ENCODE measurements at places on chromosomes 5 and 9.

- DNase-seq = peak; percentile 77
Measured at GRCh38 chr5:119578937-119579336, 50.4 kb upstream of the FAM170A start.

DNA sequence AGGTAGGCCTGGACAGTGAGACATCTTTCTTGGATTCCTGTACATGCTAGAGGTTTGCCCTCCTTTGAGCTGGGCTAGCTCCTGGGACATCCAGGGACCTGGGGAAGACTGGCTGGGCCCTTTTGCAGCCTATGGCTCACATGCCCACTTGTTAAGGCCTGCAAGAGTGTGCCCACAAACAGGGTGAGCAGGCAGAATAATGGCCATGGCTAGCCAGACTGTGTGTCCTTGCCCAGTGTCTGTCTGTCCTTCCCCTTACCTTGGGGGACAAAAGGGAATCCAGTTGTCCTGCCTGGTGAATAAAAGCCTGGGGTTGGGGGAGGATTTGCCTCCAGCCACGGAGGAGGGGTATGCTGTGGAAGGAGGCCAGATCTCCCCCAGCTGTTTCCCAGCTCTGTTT, 13.0 kb upstream of the CXXC5 start:
- DNase-seq = no peak

DNA sequence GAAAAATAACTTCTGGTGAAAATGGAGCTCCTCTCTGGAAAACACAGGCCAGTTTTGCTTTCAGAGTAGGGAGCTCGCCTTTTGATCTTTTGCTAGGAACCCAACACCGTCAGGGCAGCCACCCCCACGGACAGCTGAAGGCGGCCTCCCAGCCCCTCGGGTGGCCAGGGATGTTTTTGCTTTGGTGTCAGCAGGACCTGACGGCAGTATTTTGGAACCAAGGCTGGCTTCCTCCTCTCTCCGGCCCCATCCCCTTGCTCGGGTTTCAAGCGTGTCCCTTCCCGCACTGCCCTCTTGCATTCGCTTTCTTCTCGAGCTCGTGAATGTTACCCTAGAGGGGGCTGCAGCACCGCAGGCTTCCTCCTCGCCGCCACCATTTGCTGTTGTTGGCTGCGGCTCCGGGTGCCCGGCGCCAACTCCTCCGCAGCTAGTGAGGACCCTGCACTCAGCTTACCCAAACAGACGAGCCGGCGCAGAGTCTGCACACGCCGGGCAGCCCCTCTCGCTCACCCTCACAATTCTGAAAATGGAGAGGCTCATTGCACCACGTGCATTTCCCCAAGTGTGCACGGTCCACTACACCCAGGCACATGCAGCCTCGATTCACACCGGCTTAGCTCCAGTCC, 35.5 kb upstream of the ADAMTSL1 start:
- no peak for DNase-seq

- DNase-seq = no peak
Measured at GRCh38 chr9:81118416-81118815, 570.9 kb downstream of the TLE1 start.

DNA sequence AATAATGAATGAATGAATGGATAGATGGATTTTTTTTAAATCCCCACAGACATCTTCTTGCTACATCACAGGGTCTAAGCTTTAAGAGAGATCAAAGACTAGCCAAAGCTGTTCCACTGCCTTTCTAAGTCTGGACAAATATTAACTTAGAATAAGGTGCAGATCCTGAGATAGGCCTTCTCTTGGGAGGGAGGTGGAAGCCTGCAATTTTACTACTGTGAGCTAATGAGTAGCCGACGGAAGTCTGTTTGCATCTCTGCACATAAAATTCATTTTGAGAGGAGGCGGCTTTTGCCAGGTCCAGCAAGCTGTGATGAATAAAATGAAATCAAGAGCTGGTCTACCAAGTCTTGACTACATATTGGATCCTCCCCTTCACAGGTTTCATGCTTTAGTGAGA, 484.9 kb downstream of the TMEM38B start:
- DNase-seq = no peak

- no peak for DNase-seq
Measured at GRCh38 chr5:55415071-55415470, 107.3 kb downstream of the MTREX start.

GRCh38 chr5:7897014-7897600, 28.2 kb downstream of the MTRR start:
- DNase-seq = peak; percentile 53

GRCh38 chr9:121601194-121601593, 50.2 kb upstream of the DAB2IP start:
- DNase-seq = peak; percentile 44

GRCh38 chr9:2740616-2741015, 23.3 kb downstream of the KCNV2 start:
- DNase-seq = no peak

- no peak for DNase-seq
Measured at GRCh38 chr5:95925939-95926338, 35.7 kb downstream of the ELL2 start.

DNA sequence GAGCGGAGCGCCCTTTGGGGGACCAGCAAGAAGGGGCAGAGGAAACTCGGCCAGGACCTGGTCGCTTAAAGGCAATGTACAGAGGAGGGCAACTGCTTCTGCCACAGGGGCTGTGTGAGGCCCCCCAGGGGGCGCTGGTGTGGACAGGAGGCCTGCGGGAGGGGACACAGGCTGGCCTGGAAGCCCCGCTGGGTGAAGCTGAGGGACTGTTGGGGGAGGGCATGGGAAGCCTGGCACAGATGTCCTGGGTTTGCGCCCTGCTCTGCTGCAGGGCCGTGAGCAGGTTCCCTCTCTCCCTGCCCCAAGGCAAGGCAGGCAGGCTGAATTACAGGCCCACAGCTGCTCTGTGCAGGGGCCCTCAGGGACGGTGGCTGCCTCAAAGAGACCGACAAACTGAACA, 5.4 kb downstream of the MED22 start:
- DNase-seq = no peak

Measured in Kasumi-1 (cell line).